Renal cortical epithelial cell (primary cell): ENCODE measurements at places on chromosomes 7 and 10. TPM values are rescaled to one million over a fixed set of nuclear protein-coding genes. Genes with fewer than 3 reads are reported as not detected.

DNA sequence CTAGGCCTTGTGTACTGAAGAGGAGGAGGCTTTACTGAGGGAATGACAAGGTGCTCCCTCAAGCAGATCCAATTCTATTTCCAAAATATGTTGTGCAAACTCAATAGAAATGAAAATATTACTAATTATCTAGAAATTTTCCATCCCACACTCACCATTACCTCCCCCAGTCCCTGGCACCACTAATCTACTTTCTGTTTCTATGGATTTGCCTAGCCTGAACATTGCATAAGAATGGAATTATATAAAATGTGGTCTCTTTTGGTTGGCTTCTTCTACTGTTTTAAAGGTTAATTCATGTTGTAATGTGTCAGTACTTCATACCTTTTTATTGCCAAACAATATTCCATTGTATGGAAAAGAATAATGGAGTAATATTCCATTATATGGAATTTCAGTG, 18.7 kb upstream of the NUB1 start:
- no peak for DNase-seq

- peak; percentile 78 for DNase-seq
Observed at GRCh38 chr10:69360485-69361302, 56.0 kb downstream of the TACR2 start.

DNA sequence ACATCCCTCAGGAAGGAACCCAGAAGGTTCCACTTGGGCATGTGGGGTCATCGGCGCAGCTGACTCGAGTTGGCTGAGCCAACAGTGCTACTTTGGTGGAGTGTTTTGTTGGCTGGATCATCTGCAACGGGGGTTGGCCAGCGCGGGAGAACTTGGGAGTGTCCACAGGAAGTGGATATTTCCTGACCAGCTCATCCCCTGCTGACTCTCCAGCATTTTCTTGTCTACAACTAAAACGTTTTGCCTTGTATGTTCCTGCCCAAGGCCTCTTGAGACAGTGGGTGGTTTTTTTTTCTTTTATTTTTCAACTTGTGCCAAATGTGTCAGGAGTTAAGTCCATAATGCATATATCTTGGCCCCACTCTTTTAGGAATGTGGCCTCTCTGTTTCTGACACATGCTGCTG, 208.6 kb downstream of the ZNF365 start:
- DNase-seq: peak; percentile 43

DNA sequence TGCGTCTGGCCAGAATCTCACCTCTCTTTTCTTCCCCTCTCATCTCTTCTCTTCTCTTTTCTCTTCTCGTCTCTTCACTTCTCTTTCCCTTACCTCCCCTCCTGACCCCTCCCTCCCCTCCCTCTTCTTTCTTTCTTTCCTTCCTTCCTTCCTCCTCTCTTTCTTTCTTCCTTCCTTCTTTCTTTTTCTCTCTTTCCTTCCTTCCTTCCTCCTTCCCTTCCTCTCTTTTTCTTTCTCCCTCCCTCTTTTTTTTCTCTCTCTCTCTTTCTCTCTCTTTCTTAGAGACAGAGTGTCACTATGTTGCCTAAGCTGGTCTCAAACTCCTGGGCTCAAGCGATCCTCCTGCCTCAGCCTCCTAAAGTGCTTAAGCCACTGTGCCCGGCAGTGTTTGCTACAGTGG, 4.6 kb upstream of the GTF2IRD1 start:
- no peak for DNase-seq

GRCh38 chr10:101227429-101228152, 1.7 kb downstream of the LBX1 start:
- DNase-seq: no peak

DNA sequence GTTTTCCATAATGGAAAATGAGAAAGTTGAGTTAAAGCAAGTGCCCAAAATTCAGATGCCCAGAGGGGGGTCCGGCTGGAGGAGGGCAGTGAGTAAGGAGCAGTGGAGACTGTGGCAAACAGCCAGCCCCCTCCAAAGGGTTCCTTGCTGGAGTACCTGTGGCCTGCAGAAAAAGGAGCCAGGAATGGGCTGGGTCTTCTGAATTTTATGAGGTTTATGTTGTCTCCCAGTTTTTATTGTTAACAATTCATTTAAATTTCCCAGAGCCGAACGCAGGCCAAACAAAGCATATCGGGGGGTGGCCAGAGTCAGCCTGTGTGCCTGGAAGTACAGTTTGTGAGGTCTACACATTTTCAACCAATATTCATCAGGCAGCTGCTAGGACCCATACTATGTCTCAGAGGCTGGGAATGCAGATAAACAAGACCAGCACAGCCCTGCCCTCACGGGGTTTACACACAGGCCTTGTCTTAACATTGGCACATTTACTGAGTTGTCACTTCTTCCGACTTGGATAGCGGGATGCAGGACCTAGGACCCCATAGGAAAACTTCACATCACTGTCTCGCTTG, 12.9 kb upstream of the CSGALNACT2 start:
- no peak for DNase-seq

DNA sequence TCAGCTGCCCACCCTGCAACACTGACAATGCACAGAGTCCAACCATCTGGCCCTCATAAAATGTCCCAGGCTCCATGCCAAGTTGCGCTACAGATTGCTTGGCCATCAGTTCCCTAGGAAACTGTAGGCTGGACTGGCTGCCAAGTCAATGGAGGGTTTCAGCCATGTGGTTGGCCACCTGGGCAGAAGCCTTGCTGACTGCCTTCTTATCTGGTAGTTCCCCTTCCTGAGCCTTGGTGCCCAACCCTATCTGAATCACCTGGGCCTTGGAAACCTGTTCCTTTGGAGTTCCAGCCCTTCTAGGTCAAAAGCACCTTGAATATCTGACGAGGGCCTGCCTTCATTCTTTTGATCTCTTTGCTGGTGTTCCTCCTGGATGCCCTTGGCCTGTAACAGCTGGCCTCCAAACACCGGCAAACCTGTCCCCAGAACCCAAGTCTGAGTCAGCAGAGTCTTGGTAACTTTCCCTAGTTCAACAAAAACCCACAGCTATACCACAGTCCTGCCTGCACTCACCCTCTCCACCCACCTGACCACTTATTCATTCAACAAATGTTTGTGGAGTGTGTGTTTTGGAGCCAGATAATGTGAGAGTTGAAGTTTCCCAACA, 37.4 kb upstream of the KDM7A start:
- peak; percentile 92 for DNase-seq

GRCh38 chr10:70034232-70034631, 18.4 kb upstream of the MACROH2A2 start:
- no peak for DNase-seq

- no peak for DNase-seq
Observed at GRCh38 chr7:123285076-123285700, 85.4 kb upstream of the SLC13A1 start.

DNA sequence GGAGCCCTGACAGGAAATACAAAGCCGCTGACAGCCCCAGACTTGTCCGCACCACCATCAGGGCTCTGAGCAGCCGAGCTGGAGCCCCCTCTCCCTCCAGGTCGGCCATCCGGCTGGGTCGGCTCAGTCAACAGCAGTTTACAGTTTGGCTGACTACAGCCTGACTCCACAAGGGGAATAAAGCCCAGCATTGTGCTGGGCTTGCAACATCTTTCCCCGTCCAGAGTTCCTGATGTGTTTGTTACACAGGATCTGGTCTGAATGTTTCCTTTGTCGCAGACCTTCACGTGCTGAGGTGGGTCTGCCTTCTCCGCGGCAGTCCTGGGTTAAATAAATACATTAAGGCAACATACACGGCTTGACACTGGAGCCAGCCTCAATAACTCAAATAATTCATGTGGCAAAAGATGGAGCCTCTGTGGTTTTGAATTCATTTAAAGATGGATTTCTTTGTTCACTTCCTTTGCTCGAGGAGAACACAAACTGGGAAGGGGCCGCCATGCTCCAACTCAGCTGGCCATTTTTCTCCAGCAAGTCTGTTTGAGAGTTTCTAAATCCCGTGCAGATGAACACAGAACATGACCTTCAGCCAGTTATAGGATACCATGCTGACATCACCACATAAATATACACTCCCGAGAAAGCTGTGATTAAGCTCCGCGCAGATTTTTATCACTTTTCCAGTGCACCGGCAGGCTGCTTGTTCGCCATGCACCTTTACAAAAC, 192.1 kb downstream of the WDR11 start:
- DNase-seq: no peak

- peak; percentile 53 for DNase-seq
Observed at GRCh38 chr10:28250782-28251181, 52.1 kb downstream of the MPP7 start.

- no peak for DNase-seq
Observed at GRCh38 chr10:71698737-71699136, 20.8 kb downstream of the C10orf105 start.

DNA sequence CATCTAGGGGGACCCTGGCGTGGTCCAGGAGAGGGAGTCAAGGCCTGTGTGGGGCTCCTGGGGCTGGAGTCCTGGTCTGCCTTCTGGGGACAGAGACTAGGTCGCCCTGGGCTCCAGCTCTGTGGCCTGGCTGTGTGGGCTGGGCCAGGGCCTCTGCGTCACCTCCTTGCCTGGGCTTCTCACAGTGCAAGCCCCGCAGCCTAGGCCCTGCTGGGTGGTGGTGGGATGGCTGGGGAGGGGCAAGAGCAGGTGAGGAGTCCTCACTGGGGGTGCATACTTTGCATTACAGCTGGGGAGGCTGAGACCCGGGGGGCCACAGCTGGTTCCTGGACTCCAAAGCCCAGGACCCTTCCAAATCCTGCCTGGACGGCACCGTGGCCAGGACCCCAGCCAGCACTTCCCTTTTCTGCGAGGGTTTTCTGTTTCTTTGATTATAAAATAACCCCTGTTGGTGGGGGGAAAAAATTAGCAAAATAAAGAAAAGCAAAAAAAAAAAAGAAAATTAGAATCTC, 23.5 kb downstream of the PWWP2B start:
- DNase-seq: no peak

DNA sequence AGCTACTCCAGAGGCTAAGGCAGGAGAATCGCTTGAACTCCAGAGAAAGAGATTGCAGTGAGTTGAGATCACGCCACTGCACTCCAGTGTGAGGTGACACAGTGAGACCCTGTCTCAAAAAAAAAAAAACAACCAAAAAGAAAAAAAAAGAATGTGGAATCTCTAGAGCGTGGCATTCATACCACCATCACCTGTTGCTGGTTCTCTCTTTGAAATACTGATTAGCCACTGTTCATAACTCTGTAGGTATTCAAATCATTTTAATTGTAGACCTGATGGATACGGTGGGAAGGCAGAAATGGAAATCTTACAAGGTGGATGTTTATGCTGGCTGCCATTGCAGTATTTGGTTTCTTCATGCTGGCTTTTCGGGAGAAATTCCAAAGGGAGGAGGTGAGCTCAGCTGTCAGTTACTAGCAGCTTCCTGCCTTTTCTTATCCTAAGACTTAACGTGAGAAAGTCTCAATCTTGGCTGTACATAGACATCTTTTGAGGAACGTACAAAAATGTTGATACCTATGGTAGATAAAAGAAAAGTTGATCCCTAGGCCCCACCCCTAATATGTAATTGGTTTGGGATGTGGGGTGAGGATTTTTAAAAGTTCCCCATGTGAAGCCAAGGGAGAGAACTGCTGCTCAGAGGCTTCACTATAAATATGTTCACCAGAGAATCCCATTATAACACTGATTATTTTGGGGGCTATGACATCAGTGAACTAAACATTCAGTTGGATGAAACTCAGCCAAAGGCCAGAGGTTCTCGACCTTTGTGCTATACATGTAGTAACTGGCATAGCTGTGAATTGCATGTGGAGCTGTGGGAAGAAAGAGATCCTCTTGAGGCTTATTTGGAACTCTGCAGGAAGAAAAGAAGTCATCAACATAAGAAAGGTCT, 26.9 kb upstream of the MKLN1 start:
- no peak for DNase-seq

DNA sequence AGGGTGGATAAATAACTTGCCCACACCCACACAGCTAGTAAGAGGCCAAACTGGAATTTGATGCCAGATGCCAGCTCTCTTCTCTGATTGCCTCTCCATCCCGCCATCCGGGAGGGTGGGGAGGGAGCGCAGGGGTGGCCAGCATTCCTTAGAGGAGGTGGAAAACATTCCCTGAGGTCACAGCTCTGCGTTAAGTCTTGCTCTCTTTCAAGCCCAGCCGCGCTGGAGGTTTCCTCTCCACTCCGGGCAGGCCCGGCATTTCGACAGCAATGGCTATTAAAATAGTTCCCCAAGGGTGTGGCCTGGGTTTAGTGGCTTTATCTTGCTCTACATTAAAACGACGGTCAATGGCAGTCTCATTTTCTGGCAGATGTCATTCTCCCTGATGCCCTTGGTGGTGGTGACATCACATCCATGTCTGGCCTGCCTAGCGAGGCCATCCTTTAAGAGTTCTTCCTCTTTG, 16.1 kb upstream of the C10orf71 start:
- no peak for DNase-seq

- peak; percentile 98 for DNase-seq
Observed at GRCh38 chr7:22726907-22727713, at the start of gene IL6. Gene IL6 (plus strand): TSS chr7:22727200. CDS start chr7:22727263, 63 bp downstream.

DNA sequence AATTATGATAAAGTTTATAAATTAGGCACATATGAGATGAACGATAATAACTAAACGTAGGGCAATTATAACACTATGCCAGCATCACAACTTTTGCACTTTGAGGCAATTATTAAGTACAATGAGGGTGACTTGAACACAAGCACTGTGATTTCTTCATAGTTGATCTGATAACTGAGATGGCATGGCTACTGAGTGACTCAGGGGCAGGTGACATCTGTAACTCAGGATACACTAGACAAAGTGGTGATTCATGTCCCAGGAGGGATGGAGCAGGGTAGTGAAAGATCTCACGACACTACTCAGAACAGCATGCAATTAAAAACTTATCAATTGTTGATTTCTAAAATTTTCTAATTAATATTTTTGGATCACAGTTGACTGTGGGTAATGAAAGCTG, 98.3 kb upstream of the ARHGAP21 start:
- DNase-seq: peak; percentile 65

- no peak for DNase-seq
Observed at GRCh38 chr7:149717481-149717880, 55.9 kb downstream of the ZNF467 start.

DNA sequence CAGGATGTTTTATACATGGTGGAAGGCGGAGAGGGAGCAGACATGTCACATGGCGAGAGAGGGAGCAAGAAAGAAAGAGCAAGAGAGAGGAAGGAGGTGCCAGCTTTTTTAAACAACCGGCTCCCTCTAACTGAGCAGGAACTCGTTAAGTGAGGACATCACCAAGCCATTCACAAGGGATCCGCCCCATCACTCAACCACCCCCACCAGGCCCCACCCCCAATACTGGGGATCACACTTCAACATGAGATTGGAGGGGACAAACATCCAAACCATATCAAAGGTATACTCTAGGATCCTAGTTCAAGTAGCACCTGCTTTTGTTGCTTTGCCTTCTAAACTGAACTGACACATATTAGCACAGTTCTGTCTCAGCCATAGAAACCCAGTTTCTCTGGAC, 141.9 kb upstream of the KLF14 start:
- no peak for DNase-seq

GRCh38 chr10:53579773-53580172, 807.2 kb upstream of the MBL2 start:
- DNase-seq: no peak

Gene AP4M1
- total RNA-seq: 30.0 and 39.1 TPM in 2 replicates

Gene OR2A12
- not detected in 2 replicates for total RNA-seq

Gene KLHDC10
- 26.4 and 48.8 TPM in 2 replicates for total RNA-seq

Gene LIPN
- total RNA-seq: not detected in 2 replicates

Gene C10orf95
- total RNA-seq: 0.25 and 1.6 TPM in 2 replicates

Gene ADCYAP1R1
- total RNA-seq: not detected in 2 replicates

Gene INHBA
- total RNA-seq: 2.1 and 19.6 TPM in 2 replicates

Gene NPY
- total RNA-seq: not detected in 2 replicates
